Osteoblast (primary cell): ENCODE measurements at places on chromosomes 6 and 20. TPM values are rescaled to one million over a fixed set of nuclear protein-coding genes. Genes with fewer than 3 reads are reported as not detected.
A peak's percentile ranks its signal among the peaks of the same experiment; 100 is the strongest.

Gene HTR1B
- not detected in 2 replicates for total RNA-seq

Gene XRN2
- total RNA-seq = 124 and 125 TPM in 2 replicates

- H3K4me3 ChIP-seq = no peak overlapping the region
- H3K36me3 ChIP-seq = no peaks in the 10 kb centered on the region
- H3K27ac ChIP-seq = no peak overlapping the region
- DNase-seq = no peak
- H3K27me3 ChIP-seq = no peaks in the 10 kb centered on the region
- H3K4me1 ChIP-seq = no peaks in the 10 kb centered on the region
Observed at GRCh38 chr20:46230801-46231282, 77.5 kb downstream of the CDH22 start.

DNA sequence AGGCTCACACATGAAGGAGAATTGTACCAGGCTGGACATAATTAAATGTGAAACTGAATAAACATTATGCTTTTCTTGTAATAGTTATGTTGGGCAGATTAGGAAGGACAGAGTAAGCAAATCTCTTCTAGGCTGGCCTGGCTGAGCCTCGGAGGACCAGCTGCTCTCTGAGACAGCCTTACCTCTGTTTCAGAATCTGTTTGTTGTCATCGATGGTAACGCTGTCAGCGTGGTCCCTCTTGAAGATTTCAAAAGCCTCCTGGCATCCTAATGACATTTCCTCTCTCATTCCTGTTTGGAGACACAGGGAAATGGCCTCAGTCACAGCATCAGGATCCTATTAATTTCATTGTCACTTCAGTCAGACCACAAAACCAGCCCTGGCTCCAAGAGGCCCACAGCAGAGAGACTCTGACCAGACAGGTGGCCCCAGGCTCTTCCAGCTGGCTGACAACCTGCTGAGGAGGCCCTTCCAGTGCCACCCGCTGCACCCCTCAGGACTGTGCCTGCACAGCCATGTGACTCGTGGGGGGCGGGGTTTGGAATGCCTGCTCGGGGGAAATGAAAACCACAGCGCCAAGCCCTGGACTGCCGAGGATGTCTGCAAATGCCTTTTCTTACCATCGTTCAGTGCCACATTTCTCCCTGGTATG, 108.5 kb upstream of the KCNK16 start:
- H3K4me3 ChIP-seq = no peak overlapping the region
- no peak overlapping the region for H3K27ac ChIP-seq
- H3K36me3 ChIP-seq = no peaks in the 10 kb centered on the region
- H3K4me1 ChIP-seq = peaks cover 3% of the 10 kb centered on the region
- DNase-seq = no peak

DNA sequence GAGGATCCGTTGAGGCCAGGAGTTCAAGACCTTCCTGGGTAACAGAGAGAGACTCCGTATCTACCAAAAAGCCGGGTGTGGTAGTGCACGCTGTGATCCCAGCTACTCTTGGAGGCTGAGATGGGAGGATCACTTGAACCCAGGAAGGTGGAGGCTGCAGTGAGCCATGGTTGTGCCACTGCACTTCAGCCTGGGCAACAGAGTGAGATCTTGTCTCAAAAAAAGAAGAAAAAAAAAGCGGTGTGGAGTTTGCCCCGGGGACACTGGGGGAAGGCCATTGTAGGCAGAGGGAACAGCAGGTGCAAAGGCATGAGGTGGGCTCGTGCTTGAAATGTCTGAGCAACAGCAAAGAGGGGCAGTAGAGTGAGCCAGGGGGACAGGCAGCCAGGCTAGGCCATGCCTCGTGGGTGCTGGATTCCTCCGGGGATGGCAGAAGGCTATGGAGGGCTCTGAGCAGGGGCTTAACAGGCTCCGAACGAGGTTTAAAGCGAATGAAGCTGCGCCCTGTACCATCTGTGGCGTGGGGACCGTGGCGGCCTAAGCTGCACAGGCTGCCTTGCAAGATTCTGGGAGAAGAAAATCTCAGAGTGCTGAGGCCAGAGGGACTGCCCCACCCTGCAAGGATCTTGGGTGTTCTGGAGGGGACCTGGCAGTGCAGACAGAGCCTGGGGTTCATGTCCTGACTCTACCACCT, 36.9 kb upstream of the NOL4L start:
- H3K36me3 ChIP-seq = no peaks in the 10 kb centered on the region
- DNase-seq = no peak
- no peak overlapping the region for H3K4me3 ChIP-seq
- no peaks in the 10 kb centered on the region for H3K4me1 ChIP-seq

- no peak overlapping the region for H3K4me3 ChIP-seq
- no peaks in the 10 kb centered on the region for H3K27me3 ChIP-seq
- DNase-seq = no peak
- no peak overlapping the region for H3K27ac ChIP-seq
- peaks cover 6% of the 10 kb centered on the region for H3K4me1 ChIP-seq
Observed at GRCh38 chr6:121897337-121897760, 461.9 kb downstream of the GJA1 start.

DNA sequence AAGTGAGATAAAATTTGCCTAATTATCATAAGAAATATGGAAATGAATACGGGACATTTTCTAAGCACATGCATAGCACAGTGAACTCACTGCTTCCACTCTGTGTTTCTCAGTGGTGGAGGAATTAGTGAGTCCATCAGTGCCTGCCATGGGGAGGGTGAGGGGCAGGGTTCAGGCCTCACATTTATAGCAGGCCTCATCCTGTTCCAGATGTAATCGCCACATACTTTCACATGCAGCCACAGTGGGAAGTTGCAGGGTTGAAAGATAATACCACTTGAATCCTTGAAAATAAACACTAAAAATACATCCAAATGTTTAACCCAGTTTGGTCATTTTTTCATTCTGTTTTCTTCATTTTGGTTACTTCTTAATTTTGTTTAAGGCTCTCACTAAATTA, 29.9 kb upstream of the ANKEF1 start:
- no peak for DNase-seq
- H3K4me3 ChIP-seq = no peak overlapping the region
- no peaks in the 10 kb centered on the region for H3K36me3 ChIP-seq
- no peaks in the 10 kb centered on the region for H3K27me3 ChIP-seq

GRCh38 chr20:54293526-54293925, 85.6 kb downstream of the PFDN4 start:
- H3K4me1 ChIP-seq = no peaks in the 10 kb centered on the region
- H3K36me3 ChIP-seq = no peaks in the 10 kb centered on the region
- no peaks in the 10 kb centered on the region for H3K27me3 ChIP-seq
- H3K4me3 ChIP-seq = no peak overlapping the region
- DNase-seq = no peak

GRCh38 chr20:41005361-41005729, 23.3 kb upstream of the TOP1 start:
- no peaks in the 10 kb centered on the region for H3K27me3 ChIP-seq
- H3K4me3 ChIP-seq = no peak overlapping the region
- no peaks in the 10 kb centered on the region for H3K36me3 ChIP-seq
- DNase-seq = peak; percentile 92
- peaks cover 60% of the 10 kb centered on the region for H3K4me1 ChIP-seq

DNA sequence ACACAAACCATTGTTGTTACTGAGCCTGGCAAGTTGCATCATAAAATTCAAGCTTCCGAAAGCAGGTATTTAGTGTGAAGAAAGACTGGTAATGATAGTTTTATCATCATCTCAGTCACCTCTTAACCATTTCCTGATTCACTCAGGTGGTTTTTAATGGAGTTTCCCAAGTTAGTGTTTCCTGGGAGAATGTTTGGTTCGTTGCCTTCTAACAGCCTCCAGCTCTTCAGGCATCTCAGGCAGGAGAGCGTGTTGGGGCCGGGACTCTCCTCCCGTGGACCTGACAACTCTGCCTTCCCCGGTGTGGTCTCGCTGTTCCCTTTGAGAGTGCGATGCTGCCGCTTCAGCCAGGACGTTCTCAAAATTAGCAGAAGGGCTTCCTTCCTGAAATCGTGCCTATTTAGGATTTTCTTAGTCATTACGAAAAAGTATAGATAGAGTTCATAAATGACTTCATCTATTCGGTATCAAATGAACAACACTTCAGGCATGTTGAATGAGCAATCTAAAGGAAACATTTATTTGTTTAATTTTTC, 105.0 kb upstream of the QKI start:
- no peak overlapping the region for H3K4me3 ChIP-seq
- H3K4me1 ChIP-seq = no peaks in the 10 kb centered on the region
- no peaks in the 10 kb centered on the region for H3K36me3 ChIP-seq
- H3K27me3 ChIP-seq = no peaks in the 10 kb centered on the region

GRCh38 chr6:628766-629165, 28.1 kb downstream of the HUS1B start:
- H3K27me3 ChIP-seq = no peaks in the 10 kb centered on the region
- H3K4me3 ChIP-seq = no peak overlapping the region

- DNase-seq = peak; percentile 59
- H3K4me3 ChIP-seq = no peak overlapping the region
- peaks cover 16% of the 10 kb centered on the region for H3K27me3 ChIP-seq
- no peaks in the 10 kb centered on the region for H3K36me3 ChIP-seq
- H3K4me1 ChIP-seq = no peaks in the 10 kb centered on the region
Observed at GRCh38 chr20:9590189-9590588, 75.8 kb downstream of the LAMP5 start.

GRCh38 chr6:83815631-83816272, 37.4 kb upstream of the RIPPLY2 start:
- H3K4me1 ChIP-seq = no peaks in the 10 kb centered on the region
- no peak overlapping the region for H3K27ac ChIP-seq
- no peaks in the 10 kb centered on the region for H3K36me3 ChIP-seq
- H3K4me3 ChIP-seq = no peak overlapping the region
- peak; percentile 64 for DNase-seq

Gene C6orf15
- total RNA-seq = not detected in 2 replicates

GRCh38 chr20:6909608-6910007, 142.1 kb downstream of the BMP2 start:
- H3K4me1 ChIP-seq = no peaks in the 10 kb centered on the region
- no peak for DNase-seq
- no peaks in the 10 kb centered on the region for H3K36me3 ChIP-seq
- H3K4me3 ChIP-seq = no peak overlapping the region
- no peak overlapping the region for H3K27ac ChIP-seq

DNA sequence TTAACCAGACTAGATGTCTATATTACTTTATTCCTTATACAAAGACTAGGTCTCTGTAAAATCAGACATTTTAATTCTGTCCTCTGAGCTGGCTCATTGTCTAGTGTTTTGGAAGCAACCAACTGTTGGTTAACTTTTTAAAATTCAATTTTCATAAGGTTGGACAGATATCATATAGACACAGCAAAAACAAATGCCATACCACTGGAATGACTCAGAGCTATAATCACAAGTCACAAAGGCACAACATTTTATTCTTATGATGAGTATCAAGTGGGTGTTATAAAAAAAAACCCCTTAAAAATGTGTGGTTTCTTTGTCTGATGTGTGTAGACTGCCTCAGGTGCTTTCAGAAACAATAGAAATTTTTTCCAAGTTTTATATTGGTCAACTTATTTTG, 296.2 kb upstream of the MARCKS start:
- DNase-seq = no peak
- no peaks in the 10 kb centered on the region for H3K27me3 ChIP-seq
- H3K27ac ChIP-seq = peak overlapping the region; percentile 71
- H3K4me3 ChIP-seq = no peak overlapping the region

DNA sequence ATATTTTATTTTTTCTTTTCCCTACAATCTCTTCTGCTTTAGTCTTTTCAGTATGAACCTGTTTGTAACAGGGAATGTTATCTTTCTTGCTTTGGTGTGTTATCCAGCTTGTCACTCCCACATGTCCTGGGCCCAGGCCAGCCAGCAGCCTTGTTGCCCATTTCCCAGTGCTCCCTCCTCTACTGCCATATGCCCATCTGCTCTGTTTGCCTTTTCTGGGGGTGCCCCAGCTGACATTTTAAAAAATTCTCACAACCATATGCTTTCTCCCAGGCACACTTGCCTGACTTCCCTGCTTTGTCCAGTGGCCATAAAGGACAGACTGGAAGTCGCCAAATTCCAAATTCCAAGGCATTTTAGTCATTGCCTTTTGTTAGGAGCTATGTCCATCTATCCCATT, 23.6 kb upstream of the LMBRD1 start:
- H3K27me3 ChIP-seq = no peaks in the 10 kb centered on the region
- H3K36me3 ChIP-seq = no peaks in the 10 kb centered on the region
- H3K27ac ChIP-seq = no peak overlapping the region
- no peak overlapping the region for H3K4me3 ChIP-seq
- no peaks in the 10 kb centered on the region for H3K4me1 ChIP-seq

Gene ZNF334
- total RNA-seq = 5.0 and 5.8 TPM in 2 replicates

DNA sequence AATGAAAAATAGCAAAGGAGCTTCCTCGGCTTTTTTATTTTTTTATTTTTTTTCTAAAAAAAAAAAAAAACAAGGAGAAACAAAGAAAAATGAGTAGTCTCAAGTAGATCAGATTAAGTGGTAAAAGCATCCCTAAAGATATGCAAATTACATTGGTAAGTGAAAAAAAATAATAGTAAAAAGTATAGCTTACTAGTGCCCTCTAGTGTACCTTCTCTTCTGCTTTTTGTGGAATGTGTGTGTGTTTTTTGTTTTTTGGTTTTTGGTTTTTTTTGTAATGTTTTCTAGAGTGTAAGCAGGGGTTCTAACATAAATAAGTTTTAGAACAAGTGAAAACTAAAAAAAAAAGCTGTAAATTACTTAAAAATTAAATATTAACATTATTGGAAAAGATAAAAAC, 1062.0 kb downstream of the HACE1 start:
- H3K27me3 ChIP-seq = no peaks in the 10 kb centered on the region
- no peak for DNase-seq
- H3K36me3 ChIP-seq = no peaks in the 10 kb centered on the region
- H3K27ac ChIP-seq = no peak overlapping the region
- no peak overlapping the region for H3K4me3 ChIP-seq

DNA sequence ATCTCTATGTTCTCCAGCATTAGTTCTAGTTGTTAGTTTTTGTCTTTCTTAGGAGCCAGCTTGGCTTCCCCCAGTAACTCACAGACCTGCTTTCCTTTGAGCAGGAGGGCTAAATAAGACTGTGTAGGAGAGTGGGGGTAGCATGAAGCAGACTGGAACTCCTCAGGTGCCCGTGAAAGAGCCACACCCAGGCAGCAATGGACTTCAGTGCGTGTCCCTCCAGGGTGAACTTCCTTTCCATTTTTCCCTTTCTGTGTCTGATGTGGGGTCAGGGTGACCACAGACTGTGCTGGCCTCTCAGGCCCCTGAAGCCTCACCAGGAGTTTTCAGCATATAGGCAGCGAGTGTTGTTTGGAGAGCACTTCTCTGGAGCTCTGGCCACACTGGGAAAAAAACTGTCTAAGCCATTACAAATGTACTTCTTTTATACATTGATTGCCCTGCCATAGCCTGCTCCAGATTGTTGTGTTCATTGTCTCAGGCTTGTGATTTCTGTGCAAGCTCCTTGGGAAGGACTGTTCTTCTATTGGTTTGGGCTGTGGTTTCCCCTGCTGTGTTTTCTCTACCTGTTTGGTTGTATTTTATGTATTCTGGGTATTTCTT, 55.7 kb downstream of the SH3BGRL2 start:
- no peak for DNase-seq
- no peaks in the 10 kb centered on the region for H3K36me3 ChIP-seq
- H3K4me3 ChIP-seq = no peak overlapping the region
- H3K27me3 ChIP-seq = no peaks in the 10 kb centered on the region
- no peaks in the 10 kb centered on the region for H3K4me1 ChIP-seq
- no peak overlapping the region for H3K27ac ChIP-seq

Gene NKAIN4
- total RNA-seq = not detected in 2 replicates

- no peaks in the 10 kb centered on the region for H3K27me3 ChIP-seq
- H3K27ac ChIP-seq = peak overlapping the region; percentile 95
- peaks cover 45% of the 10 kb centered on the region for H3K4me1 ChIP-seq
- peak overlapping the region; percentile 56 for H3K4me3 ChIP-seq
- DNase-seq = no peak
Observed at GRCh38 chr20:31712112-31712553, 10.5 kb downstream of the BCL2L1 start.

Gene TRIM38
- 13.0 and 13.3 TPM in 2 replicates for total RNA-seq

Gene MRPS18A
- 27.5 and 30.4 TPM in 2 replicates for total RNA-seq
